NCI-H526 treated with DMSO at 0.1 percent for 48 hours (cell line): ENCODE measurements at places on chromosomes 13 and 19.

DNA sequence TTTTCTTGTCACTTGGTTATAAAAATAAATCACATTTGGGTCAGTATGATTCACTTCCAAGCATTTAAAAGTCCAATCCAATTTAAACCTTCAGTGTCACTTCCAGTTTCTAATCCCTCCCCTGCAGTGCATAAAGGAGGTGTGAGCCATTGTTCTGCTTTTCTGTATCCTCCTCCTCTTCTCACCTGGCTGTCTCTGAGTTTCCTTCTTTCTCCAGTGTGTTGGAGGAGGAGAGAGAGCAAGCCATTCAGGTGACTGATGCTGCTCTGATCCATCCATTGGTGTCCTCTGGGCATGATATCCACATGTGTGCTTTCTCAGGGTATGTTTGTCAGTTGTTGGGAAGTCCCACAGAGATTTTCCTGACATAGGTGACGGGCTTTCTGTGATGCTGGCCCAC is 1.2 kb downstream of the NUDT15 start:
- DNase-seq, result no peak

- DNase-seq, result no peak
Measured at GRCh38 chr13:59721926-59722910, 441.5 kb downstream of the DIAPH3 start.

GRCh38 chr13:94327318-94327717 is 152.2 kb downstream of the DCT start:
- no peak for DNase-seq

GRCh38 chr13:102333320-102334198 is 68.3 kb downstream of the FGF14 start:
- DNase-seq, result no peak

- DNase-seq, result no peak
Measured at GRCh38 chr13:32893176-32893575, 123.0 kb upstream of the KL start.
